ENCODE measurements at places on chromosomes 4 and X.

DNA sequence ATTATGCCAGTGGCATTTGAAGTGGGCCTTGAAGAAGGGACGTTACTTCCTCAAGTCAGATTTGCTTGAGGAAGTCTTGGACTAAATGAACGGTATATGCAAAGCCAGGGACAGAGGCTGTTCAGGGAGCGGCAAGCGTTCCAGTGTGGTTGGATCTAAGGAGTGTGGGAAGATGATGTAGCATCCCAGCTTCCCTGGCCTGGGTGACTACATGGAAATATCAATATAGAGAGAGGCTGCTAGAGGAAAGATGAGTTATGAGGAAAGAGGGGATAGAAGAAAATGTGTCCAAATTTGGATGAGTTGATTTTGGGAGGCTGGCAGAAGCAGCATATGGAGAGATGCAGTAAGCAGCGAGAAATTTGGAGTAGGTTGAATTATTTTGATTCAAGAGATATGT, 432.5 kb upstream of the TENM3 start:
- no peak for DNase-seq

- no peak for DNase-seq
These were observed 4.6 kb downstream of the RTL9 start for GRCh38 chrX:110363244-110363643.

- no peak for DNase-seq
These were observed 4.8 kb downstream of the MYL5 start for GRCh38 chr4:679104-679481.

- DNase-seq, result no peak
These were observed 89.8 kb upstream of the ADGRG2 start for GRCh38 chrX:19212037-19212436.

DNA sequence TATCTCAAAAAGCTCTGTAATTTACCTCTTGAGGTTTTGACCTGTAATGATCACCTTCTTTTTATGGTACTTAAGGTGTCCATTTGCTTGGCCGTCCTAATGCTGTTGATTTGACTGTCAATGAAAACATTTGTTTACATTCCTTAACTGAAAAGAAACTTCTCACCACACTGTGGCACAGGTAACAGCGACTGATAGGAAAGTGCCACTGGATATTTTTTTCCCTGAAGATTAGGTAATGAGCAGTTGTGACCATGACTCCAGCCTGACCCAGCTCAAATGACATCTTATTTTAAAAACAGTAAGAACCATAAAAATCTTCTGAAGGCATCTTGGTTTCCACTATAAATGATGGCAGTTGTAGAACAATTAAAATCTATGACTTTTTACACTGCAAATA, 87.6 kb downstream of the HHIP start:
- DNase-seq, result no peak

- DNase-seq, result no peak
These were observed 169.9 kb downstream of the GPC3 start for GRCh38 chrX:133815496-133815895.

DNA sequence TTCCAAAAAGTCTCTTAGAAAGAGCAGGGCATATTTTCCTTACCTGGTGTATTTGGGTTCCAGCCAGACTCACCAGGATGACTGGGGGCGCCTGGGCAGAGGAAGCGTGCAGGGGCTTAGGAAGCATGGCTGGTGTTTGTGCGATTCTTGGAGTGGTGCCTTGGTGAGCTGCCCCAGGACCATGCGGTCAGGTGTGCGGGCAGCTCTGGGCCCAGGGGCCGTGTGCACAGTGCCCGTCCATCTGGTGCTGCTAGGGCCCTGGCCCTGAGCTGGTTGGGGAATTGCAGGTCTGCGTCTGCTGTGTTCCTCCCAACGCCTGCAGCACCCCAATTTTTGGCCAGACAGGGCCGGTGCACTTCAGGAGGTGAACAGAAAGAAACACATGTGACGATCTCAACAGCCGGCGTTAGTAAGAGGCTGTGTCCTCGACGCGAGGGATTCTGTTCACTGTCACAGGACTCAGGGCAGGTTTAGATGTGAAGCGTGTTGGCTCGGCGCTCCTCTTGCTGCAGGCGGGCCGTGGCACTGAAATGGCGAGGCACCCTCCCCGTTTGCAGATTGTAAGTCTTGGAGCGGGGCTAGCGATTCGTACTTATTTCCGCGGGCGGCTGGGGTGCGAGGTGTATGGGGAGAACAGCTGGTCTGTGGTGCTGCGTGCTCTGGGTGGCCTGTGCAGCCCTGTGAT, 15.2 kb downstream of the RGS12 start:
- DNase-seq, result no peak

DNA sequence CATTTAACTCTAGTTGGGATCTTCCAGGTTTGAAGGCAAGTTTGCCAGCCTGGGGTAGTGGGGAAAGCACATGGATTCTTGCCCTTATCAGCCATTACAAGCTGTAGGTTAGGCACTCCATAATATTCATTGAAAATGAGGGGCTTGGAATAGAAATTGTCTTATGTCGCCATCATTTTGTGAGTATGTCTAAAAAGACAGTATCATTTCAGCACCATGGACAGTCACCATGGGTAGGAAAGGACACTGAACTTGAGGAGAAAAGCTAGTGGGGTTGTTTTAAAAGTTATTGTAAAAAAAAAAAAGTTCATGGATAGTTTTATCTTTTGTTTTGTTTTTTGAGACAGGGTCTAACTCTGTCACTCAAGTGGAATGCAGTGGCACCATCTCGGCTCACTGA, 356.1 kb downstream of the HNRNPD start:
- DNase-seq, result peak; percentile 48

GRCh38 chr4:102552781-102553180, 51.6 kb downstream of the NFKB1 start:
- no peak for DNase-seq

- no peak for DNase-seq
These were observed 47.5 kb downstream of the UCHL1 start for GRCh38 chr4:41304221-41304620.

- DNase-seq, result no peak
These were observed 330.0 kb downstream of the ANTXR2 start for GRCh38 chr4:79743014-79743413.

- DNase-seq, result no peak
These were observed 54.9 kb downstream of the F8 start for GRCh38 chrX:154967603-154968002.

GRCh38 chrX:6574762-6575161, 39.8 kb upstream of the VCX3A start:
- DNase-seq, result no peak

DNA sequence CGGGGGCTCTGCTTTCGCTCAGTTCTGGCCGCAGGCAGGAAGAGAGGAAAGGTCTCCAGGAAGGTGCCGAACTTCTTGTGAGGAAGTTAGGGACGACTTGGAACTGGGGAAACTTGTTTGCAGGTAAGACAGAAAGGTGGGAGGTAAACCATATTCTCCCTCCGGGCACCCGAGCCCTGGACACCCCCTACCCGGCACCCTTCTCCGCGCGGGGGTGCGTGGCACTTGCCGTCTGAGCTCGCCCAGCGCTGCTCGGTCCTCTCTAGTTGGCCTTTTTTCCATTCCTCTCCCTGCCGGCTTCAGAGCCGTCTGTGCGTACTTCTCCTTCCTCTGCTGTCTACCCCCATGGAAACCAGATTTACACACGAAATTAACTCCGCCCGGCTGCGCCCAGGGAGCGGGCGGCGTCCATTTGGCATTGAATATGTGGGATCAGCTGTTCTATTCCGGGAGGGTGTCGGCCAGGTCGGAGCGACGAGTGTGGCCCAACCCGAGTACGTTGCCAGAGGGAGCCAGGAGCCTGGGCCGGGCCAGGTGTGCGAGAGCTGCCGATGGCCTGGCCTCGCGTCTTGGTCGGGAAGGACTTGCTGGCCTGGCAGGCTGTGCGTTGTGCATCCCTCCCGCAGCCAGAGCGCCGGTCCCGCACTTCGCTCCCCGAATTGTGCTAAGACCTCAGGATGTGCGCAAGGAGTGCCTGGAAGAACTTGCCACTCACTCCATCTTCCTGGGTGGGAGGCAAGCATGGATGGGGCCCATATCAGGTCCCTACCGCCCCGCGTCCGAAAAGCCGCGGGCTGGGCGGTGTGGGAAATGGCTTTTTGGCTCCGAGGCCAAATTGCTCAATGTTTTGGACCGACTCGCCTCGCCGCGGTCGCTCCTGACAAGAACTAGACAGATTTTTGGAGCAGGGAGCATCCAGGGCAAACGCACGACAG, 1.7 kb downstream of the PDGFRA start:
- no peak for DNase-seq

- no peak for DNase-seq
These were observed 11.3 kb upstream of the PHKA2 start for GRCh38 chrX:18995221-18995620.

DNA sequence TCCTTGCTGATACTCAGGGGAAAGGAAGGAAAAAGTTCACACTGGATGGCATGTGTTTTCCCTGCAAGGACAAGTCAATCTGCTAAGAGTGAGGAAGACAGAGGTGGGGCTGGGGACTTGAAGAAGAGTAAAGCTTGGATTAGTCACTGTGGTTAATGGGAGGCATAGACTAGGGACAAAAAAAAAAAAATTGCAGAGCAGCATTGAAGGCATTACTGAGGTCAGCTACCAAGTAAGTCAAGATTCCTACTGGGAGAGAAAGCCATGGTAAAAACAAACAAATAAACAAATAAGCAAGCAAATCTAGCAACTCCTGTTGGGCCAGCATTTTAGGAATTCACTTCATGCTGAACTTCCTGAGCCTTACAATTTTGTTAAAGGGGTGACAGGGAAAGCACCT, 58.2 kb upstream of the GPC4 start:
- no peak for DNase-seq

DNA sequence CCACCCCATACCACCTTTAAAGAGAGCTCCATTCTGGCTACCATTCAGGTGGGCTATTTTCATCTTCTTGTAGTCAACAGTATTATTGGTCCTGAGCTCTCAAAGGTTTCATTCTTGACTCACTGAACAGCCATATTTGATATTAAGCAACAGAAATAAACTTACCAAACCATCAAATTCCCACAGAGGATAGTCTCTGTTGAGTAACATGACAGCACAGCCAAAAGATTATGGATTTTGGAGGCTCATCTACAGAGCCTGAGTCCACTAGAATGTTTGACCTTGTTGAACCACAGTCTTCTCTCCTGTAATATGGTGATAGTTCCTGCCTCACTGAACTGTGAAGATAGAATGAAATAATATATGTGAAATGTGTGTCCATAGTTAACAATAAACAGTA, 276.3 kb upstream of the LDB2 start:
- no peak for DNase-seq

Data from right renal pelvis (tissue), 4 donors.